ENCODE measurements at places on chromosomes 12 and 14.

GRCh38 chr12:89578499-89578898 lies 52.7 kb upstream of the POC1B start:
- no peak for DNase-seq

GRCh38 chr14:75050852-75051555 lies at the start of gene MLH3:
TSS of gene MLH3 (minus strand) at chr14:75051467. CDS start at chr14:75049655, 1,812 bp downstream.
- DNase-seq, result peak; percentile 64

GRCh38 chr14:95225251-95225887 lies 68.0 kb upstream of the DICER1 start:
- no peak for DNase-seq

GRCh38 chr14:105627701-105628100 lies 101.3 kb downstream of the TMEM121 start:
- DNase-seq, result no peak

DNA sequence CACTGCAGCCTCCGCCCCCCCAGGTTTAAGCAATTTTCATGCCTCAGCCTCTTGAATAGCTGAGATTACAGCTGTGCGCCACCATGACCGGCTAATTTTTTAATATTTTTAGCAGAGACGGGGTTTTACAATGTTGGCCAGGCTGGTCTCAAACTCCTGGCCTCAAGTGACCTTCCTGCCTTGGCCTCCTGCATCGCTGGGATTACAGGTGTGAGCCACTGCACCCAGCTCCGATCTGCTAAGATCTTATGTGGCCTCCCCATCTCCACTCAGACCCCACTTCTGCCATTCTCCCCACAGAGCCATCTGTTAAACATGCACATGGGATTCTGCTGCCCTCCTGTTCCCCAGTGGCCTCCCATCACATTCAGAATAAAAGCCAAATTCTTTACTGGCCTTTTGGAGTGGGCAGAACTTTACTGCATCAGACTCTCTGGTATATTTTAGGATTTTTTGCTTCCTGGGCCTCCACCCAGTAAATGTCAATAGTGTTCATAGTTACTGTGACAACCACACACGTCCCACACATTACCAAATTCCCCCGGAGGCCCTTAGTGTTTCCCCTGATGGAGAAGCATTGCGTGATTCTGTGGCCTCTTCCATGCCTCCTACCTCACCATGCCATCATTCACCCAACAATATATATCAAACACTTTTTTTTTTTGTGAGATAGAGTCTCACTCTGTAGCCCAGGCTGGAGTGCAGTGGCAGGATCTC lies 96.3 kb downstream of the PTPN11 start:
- no peak for DNase-seq

GRCh38 chr12:80413462-80413861 lies 30.6 kb upstream of the PTPRQ start:
- DNase-seq, result no peak

- DNase-seq, result no peak
Measured at GRCh38 chr12:115396567-115396966, 712.6 kb upstream of the TBX3 start.

DNA sequence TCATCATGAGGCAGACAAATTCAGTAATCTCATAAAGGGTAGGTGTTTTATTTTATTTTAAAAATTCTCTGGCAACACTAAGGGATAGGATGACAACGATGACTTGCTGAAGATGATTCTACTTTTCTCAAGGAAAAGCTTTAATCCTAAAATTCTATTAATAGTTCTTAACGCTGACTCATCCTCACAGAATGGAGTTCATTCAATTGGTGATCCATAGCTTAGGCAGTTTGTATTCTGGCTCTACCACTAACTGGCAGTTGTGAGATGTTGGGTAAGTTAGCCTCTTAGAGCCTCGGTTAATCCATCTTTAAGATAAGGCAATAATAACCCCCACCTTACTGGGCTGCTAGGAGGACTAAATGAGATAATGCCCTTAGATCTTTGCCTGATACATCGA lies 116.3 kb downstream of the RTN1 start:
- no peak for DNase-seq

DNA sequence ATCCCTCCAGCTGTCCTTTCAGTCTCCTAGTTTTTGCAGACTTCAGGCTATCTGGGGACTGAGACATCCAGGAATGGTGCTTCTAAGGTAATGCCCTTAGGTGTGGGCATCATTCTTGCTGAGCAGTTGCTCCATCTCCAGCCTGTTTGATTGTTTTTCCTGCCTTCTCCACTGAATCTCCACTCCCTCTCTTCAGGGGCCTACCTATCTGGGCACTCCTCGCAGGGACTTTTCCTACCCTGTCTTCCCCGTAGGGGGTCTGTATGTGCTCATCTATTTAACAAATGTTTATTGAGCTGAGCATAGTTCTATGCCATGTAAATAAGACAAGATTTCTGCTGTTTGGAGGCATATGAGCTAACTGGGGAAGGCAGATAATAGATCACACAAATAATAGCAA lies 2.5 kb downstream of the FITM1 start:
- no peak for DNase-seq

GRCh38 chr12:53971129-53971528 lies 1.8 kb upstream of the HOXC11 start:
- DNase-seq, result no peak

DNA sequence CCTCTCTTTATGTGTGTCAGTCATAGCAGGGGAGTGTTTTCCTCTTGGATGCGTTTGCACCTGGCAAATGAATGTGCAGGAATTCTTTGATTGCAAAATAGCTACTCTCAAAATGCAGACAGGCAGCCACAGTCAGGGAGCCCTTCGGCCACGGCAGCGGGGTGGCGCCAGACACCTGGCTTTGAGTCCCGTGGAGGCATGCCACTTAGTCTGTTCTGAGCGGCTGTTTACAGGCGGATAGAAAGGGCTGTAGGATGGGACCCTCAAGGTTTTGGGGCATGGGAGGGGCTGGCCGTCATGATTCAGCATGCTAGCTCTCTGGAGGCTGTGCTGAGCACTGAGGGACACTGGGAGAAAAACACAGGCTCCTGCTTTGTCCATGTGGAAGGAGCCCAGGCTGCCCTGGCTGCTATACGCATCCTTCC lies 117.1 kb downstream of the SLC25A47 start:
- no peak for DNase-seq

DNA sequence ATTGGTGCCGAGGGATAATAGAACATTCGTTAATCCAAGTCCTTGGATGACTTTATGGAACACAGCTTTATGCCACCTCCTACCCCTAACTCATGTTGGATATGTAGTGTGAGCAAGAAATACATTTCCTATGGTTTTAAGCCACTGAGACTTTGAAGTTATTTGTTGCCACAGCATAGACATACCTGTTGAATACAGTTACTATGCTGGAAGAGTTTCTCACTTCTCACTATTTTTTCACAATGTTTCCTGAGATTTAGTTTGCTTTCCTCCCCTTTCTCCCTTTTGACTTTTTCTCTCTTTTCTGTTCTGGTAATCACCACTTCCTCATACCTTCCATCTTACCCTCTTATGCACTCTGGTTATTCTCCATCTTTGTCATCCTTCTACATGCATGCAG lies 7.5 kb upstream of the CLEC4E start:
- no peak for DNase-seq
